Endothelial cell (in vitro differentiated cells): ENCODE measurements at places on chromosomes 4 and X.

DNA sequence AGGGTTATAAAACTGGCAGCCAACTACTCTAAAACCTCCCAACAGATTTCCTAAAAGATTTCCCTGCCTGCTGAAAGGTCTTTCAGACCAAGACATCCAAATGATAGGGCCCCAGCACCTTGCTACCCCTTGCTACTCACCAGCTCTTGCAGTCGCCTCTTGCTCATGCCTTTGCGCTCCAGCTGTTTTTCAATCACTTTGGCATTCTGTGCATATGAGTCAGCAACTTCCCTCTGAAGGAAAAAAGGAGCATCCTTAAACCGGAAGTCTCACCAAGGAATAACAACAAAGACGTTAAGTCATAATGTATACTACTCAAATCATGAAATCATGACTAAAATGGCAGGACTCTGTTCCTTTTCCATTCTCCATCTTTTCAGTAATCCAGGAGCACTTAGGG lies 24.0 kb downstream of the STEEP1 start:
- DNase-seq: no peak

DNA sequence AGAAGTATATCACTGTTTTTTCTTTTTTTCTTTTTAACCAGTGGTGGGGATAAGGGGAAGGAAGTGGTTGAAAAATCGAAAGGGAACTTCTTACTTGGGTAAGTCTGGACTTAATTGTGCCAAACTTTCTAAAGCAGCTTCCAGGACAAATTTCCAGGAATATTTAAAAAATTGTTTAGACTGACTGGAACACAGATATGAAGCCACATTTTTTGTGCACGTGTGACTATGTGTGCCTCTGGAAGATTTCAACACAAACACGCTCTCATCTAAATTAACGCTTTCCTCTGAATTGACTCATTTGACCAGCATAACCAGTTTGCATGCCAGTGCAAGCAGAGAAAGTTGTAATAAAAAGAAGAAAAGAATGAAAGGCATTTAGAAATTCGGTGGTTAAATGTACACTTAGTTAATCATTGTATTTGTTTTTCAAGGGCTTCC lies 18.8 kb upstream of the YTHDC1 start:
- no peak for DNase-seq

- DNase-seq: no peak
These were observed 66.8 kb downstream of the HHIP start for GRCh38 chr4:144712775-144713174.

DNA sequence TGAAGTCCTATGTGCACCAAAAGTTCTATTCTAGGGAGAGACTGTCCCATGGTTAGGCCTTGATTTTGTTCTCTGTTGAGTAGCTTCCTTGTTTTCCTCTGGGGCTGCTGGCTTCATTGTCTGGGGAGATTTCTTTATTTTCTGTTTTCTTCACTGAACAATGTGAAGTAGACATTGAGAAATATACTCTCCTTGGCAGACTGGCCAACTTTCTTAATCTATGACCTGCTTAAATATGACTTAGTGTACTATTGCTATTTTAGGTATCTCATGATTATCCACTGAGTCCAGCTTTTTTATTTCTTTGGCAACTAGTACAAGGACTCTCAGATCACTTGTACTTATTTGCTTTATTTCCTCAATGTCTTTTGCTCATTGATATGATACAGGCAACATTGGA lies 1594.6 kb downstream of the ARAP2 start:
- no peak for DNase-seq

- DNase-seq: no peak
These were observed 171.0 kb upstream of the RPS6KA3 start for GRCh38 chrX:20437683-20438082.
